Activated T-helper 9 cell treated with anti-CD3 and anti-CD28 coated beads, Interleukin-2, amount 50 U/mL, for 16 hours (primary cell): ENCODE measurements at places on chromosomes 6 and 20.
A peak's percentile ranks its signal among the peaks of the same experiment; 100 is the strongest.

DNA sequence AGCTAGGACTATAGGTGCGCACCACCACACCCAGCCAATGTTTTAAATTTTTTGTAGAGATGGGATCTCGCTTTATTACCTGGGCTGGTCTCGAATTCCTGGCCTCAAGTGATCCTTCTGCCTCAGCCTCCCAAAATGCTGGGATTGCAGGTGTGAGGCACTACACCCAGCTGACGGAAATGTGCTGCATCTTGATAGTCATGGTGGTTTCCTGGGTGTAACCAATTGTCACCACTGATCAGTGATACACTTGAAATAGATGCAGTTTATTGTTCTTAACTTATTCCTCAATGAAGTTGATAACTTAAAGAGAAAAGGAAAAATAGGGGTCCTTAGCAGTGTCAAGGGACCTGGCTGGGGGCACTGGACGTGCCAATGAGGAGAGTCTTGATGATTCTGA, 92.4 kb downstream of the PPP1R14C start:
- no peak for DNase-seq

DNA sequence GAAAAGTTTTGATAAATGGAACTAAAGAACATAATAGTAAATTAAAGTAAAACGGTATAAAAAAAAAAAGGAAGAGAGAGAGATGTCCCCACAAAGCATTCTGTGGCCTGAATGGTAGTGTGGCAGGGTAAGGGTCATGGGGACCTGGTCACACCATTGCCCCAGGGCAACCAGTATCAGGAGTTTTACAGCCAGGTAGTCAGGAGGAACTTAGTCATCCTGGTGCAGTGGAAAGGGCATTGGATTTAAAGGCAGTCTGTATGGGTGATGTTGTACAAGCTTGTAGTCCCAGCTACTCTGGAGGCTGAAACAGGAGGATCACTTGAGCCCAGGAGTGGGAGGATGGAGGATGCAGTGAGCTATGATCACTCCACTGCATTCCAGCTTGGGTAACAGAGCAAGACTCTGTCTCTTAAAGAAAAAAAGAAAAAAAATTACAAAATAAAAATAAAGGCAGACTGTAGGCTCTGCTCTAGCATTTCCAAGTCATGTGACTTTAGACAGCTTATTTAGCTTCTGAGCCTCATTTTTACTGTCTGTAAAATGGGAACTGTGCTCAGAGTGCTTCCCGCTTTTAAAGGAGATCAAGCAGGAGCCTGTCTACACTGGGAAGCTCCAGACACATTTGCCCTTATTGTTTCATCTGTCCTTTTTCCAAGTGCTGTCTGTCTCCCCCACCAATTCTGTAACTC, 112.8 kb upstream of the ARMC2 start:
- no peak for DNase-seq

- no peak for DNase-seq
These were observed 73.7 kb downstream of the LYRM2 start for GRCh38 chr6:89564752-89565427.

DNA sequence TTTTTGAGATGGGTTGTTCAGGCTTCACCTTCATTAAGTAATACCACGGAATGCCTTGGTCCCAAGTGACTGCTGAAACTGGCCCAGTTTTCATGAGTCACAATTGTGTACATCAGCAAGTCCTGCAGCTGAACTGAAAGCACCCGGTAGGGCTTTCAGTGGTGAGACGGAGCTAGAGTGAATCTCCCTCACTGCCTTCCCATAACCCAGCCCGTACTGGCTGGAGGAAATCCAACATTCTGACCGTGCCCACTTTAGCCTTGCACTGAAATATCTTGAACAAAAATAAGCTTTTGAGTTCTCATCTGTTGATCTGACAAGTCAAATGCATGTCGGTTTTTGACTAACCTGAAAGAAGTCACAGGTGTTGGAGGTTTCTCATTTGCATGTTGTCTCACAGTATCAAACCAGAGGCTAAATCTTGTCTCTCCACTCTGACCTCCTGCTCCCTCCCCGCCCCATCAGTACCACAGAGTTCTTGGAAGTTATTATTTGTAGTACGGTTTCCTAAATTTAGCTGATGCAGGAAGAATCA, 35.9 kb downstream of the DUSP22 start:
- DNase-seq: no peak

DNA sequence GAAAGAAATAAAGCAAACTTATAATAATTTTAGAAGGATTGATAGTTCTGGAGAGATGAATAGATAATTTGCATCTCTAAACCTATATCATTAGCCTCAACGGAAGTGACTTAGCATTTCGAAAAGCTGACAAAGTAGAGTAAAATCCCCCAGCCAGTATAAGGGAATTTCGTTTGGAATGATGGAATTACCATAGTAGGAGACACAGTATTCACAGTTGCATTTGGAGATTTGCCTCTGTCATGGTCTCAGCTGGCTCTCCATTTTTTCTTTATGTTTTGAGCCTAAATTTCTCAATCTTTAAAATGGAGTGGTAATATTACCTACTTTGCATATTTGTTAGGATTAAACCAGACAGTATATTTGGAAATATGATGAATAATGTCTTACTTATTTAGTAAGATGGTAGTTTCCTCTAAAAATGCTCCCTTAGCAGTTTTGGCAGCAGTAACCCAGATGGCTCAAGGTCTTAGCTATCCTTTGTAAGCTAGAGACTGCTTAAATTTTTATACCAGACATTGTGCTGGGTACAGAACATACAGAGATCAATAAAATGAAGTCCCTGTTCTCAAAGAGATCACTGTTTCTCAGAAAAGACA, 58.2 kb downstream of the SMAP1 start:
- DNase-seq: no peak

DNA sequence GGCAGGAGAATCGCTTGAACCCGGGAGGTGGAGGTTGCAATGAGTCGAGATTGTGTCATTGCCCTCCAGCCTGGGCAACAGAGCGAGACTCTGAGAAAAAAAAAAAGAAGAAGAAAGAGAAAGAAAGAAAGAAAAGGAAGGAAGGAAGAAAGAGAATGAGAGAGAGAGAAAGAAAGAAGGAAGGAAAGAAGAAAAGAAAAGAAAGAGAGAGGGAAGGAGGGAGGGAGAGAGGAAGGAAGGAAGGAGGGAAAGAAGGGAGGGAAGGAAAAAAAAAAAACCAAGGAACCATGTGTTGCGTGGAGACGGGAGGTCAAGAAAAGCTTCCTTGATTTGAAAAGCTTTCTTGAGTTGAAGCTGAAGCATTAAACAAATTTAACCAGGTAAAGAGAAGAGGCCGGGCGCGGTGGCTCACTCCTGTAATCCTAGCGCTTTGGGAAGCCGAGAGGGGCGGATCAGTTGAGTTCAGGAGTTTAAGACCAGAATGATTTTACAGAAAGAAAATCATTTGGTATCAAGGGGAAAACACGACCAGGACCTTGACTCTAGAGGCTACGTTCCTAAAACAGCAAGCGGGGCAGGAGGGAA, 90.5 kb upstream of the PRSS16 start:
- no peak for DNase-seq

DNA sequence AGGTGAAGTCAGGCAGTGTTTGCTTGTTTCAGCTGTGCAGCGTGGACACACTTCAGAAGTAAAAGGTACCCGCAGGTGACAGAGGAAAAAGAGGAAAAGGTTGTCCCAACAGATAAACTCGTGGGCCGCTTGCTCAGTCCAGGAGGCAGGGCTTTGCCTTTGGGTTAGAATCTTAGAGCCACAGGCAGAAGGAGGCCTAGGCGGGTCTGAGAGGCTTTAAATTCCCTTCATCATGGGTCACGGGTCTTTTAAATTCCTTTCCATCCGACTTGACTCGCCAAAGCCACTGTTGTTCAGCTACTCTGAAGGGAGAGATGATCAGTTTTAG, 48.2 kb downstream of the AGPAT4 start:
- DNase-seq: no peak

GRCh38 chr6:169479783-169480495, 221.9 kb downstream of the WDR27 start:
- no peak for DNase-seq

- no peak for DNase-seq
These were observed 107.4 kb upstream of the MAP7 start for GRCh38 chr6:136657666-136658065.

DNA sequence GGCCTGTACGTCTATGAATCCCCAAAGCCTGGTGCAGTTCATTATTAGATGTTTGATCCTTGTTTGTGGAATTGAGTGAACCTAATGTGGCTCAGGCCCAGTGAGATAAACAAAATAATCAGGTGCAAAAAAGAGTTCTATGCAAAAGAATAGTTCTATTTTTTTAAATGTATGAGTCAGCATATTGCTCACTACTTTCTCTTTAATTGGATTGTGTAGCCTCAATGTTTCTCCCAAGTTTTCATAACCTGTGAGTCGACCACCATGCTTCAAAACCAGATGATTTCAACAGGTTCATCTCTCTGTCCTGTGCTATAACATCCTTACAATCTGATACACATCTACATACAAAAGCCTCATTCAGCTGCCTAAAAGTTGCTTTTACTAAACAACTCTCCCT, 116.5 kb upstream of the HDAC2 start:
- no peak for DNase-seq

DNA sequence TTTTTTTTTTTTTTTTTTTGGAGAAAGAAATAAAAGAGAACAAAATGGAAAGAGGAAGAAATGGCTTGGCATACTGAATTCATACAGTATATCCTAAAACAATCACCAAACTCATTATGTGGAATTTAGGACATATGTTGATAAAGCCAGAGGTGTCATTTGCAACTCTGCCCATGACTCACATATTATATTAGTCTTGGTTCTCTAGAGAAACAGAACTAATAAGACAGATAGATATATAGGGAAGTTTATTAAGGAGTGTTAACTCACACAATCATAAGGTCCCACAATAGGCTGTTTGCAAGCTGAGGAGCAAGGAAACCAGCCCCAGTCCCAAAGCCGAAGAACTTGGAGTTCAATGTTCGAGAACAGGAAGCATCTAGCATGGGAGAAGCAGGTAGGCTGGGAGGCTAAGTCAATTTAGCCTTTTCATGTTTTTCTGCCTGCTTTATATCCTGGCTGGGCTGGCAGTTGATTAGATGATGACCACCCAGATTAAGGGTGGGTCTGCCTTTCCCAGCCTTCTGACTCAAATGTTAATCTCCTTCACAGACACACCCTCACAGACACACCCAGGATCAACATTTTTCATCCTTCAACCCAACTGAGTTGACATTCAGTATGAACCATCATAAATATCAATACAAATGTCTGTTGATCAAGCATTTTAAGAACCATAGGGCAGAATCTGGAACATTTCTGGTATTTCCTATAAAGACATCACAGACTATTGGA, 102.3 kb downstream of the UBE3D start:
- DNase-seq: no peak

GRCh38 chr20:20549267-20549612, 163.2 kb downstream of the RALGAPA2 start:
- no peak for DNase-seq

DNA sequence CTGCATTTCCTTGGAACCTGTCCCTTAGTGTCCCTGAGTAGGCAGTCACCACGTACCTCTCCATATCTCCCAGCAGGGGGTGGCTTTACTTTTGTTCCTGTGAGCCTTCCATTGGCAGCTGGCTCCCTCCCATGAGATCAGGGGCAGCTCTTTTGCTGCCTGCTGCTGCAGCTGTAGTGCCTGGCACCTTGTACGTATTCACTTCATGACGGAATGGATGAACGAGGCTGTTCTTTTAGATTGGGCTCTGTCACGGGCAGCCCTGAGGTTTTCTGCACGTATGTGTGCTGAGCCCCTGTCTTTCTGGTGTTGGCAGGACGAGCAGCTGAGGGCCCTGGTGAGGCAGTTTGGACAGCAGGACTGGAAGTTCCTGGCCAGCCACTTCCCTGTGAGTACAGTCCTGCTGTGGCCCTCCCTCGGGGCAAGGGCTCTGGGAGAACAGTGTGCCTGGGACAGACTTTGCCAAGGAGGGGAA, 14.6 kb downstream of the MYBL2 start:
- DNase-seq: no peak

- DNase-seq: no peak
These were observed 60.0 kb downstream of the CD83 start for GRCh38 chr6:14177413-14178082.

- DNase-seq: peak; percentile 10
These were observed 534 bp downstream of the NANP start for GRCh38 chr20:25623225-25623735.

DNA sequence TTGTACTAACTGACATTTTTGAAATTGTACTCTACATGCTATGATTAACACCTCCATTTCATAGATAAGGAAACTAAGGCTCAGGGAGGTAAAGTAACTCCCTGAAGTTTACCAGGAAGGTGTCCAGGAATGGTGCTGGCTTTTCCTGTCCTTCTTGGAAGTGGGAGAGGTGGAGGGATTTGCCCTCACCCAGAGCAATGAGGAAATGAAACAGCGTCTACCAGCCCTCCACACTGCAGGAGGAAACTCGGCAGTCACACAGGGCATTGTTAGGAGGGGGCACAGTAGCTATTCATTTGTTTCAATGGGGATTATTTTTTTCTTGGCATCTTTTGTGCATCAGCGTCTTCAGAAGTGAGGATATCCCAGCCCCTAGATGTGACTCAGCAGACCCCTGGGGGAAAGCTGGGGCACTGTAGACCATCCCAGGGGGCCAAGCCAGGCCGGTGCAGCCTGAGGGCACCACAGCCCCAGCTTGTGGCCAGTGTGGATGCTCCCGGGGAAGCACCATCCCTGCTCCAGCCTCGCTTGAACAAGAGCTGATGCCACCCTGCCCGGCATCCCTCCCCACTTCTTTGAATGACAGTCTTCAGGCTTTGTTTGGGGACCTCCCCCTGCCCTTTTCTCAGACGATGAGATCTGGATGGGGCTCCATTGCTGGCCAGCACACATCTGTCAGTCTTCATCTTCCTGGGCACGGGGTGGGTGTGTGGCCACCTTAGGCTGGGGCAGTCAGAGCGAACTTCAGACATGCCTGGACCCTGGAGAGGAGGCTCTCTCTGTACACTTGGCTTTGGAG, 224.4 kb upstream of the PMEPA1 start:
- no peak for DNase-seq

- peak; percentile 20 for DNase-seq
These were observed 50.2 kb upstream of the HINT3 start for GRCh38 chr6:125906158-125906998.
